NCI-H524 (cell line): ENCODE measurements at places on chromosomes 16 and 17.

GRCh38 chr17:16512011-16512410 lies 20.0 kb upstream of the LRRC75A start:
- DNase-seq = peak; percentile 95

GRCh38 chr17:64073771-64074703 lies 53.6 kb upstream of the ICAM2 start:
- no peak for DNase-seq

DNA sequence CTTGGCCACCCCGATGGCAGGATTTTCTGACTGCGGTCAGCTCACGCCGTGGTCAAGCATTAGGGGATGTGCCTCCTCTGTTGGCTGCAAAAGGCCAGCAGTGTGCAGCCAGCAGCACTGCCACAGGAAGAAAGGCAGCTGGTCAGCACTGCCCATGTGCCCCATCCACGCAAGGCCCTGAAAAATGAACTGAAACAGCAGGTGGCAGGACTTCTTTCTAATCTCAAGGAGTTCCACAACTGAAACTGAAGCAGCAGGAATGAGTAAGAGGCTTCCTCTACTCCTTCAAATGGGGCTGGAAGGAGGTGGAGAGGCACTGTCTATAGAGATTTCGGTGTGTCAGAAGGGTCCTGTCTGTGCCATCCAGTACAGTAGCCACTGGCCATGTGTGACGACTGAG lies 3.2 kb downstream of the ZNF500 start:
- DNase-seq = peak; percentile 29

DNA sequence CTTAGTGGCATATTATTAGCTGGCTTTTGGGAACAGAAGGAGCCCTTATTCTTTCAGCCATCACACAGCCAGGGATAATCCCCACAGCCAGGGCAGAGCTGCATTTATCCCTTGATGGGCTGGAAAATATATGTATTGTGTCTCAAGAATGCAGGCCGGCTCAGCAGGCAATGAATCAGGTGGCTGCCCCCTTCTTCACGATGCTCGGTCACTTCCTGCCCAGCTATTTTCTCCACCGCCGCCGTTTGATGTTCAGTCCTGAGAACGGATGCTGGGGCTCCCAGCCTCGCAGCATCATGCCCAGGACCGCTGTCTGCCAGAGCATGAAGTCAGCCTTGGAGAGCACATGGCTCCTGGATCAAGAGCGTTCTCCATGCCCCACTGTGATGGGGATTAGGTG lies 4.3 kb upstream of the MYH3 start:
- DNase-seq = peak; percentile 24

- DNase-seq = no peak
Observed at GRCh38 chr16:80936410-80936809, 70.3 kb downstream of the CMC2 start.

GRCh38 chr16:68659412-68660358 lies 14.6 kb downstream of the CDH3 start:
- DNase-seq = no peak

DNA sequence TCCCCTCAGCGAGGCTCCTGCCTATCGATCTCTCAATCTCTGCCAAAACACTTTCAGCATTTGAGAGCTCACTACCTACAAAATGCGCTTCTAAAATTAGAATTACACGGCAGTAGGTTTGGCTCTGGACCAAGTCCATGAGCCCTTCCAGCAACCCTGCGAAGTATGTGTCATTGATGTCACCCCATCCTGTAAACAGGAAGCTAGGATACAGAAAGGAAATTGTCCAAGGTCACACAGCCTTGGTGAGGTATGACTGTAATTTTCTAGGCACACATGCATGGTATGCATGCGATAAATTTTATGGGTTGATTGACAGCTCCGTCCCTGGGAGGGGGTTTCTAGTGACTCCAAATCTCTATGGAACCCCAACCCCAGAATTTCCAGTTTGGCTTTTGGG lies 330.3 kb upstream of the CDH5 start:
- no peak for DNase-seq
